ENCODE measurements at places on chromosomes 1 and 21. TPM values are rescaled to one million over a fixed set of nuclear protein-coding genes. Genes with fewer than 3 reads are reported as not detected.

DNA sequence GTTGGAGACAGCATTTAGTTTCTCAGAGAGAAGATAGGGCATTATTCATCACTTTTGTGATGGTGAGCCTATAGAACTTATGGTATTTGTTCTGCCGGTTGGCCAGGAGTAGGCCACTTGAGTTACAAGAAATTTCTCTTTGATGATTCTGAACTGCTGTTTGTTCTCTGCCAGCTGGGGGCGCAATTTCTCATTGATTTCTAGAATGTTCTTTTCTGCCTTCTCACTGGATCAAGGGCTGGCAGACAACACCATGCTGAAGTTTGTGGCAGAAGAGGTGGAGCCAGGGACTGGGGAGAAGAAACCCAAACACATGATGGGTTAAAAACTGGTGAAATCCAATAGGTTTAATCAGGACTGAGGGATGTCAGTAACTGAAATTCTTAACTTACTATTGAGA, 360.6 kb downstream of the FAM72C start:
- H3K27me3 ChIP-seq = no peaks in the 10 kb centered on the region
- H3K27ac ChIP-seq = no peak overlapping the region
- DNase-seq = no peak

The GSTM1 gene
- total RNA-seq = not detected

The LMO4 gene
- total RNA-seq = 37.1 TPM

The PLA2G2F gene
- 0.20 TPM for total RNA-seq

The MAB21L3 gene
- not detected for total RNA-seq
